ENCODE measurements at places on chromosomes 6 and 20. TPM values are rescaled to one million over a fixed set of nuclear protein-coding genes. Genes with fewer than 3 reads are reported as not detected.

Gene SPO11
- total RNA-seq = not detected

Gene PTCRA
- not detected for total RNA-seq

Gene GABRR2
- not detected for total RNA-seq

Gene MAPK13
- total RNA-seq = 44.3 TPM

Gene IRAK1BP1
- total RNA-seq = 2.2 TPM

Gene SNAP91
- total RNA-seq = not detected

Gene AVP
- total RNA-seq = not detected

Gene MAP3K7
- 26.3 TPM for total RNA-seq

Gene TMEM151B
- not detected for total RNA-seq

Gene MYCT1
- 0.72 TPM for total RNA-seq

Gene TBC1D32
- 8.3 TPM for total RNA-seq
